ENCODE measurements at places on chromosomes 11 and 22.

GRCh38 chr11:34086554-34087283 lies 18.7 kb upstream of the NAT10 start:
- no peak for DNase-seq

GRCh38 chr11:70032943-70033710 lies 45.0 kb upstream of the ANO1 start:
- DNase-seq: no peak

DNA sequence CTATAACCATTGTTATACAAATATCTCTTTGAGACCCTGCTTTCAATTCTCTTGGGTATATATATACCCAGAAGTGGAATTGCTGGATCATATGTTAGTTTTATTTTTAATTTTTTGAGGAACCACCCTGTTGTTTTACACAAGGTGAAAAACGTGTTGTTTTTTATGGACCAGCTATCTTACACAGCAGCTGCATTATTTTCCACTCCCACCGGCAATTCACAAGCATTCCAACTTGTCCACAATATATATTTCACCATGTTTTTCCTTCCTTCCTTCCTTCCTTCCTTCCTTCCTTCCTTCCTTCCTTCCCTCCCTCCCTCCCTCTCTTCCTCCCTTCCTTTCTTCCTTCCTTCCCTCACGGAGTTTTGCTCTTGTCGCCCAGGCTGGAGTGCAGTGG lies 6.3 kb upstream of the APOL5 start:
- no peak for DNase-seq

- peak; percentile 23 for DNase-seq
Observed at GRCh38 chr11:85710917-85711316, 24.9 kb upstream of the CCDC89 start.

Data from fibroblast of skin of right biceps (primary cell).